ENCODE measurements at places on chromosomes 5 and 9. TPM values are rescaled to one million over a fixed set of nuclear protein-coding genes. Genes with fewer than 3 reads are reported as not detected.

- DNase-seq = no peak
These were observed 160.0 kb upstream of the ITGA1 start for GRCh38 chr5:52627740-52628139.

- DNase-seq = no peak
These were observed 319.5 kb downstream of the ADGRV1 start for GRCh38 chr5:90878081-90878480.

GRCh38 chr5:157516626-157517325 is 56.8 kb downstream of the NIPAL4 start:
- DNase-seq = no peak

GRCh38 chr9:19085295-19085694 is 17.4 kb downstream of the HAUS6 start:
- DNase-seq = no peak

GRCh38 chr5:141434006-141434405 is 3.7 kb downstream of the PCDHGA12 start:
- no peak for DNase-seq

DNA sequence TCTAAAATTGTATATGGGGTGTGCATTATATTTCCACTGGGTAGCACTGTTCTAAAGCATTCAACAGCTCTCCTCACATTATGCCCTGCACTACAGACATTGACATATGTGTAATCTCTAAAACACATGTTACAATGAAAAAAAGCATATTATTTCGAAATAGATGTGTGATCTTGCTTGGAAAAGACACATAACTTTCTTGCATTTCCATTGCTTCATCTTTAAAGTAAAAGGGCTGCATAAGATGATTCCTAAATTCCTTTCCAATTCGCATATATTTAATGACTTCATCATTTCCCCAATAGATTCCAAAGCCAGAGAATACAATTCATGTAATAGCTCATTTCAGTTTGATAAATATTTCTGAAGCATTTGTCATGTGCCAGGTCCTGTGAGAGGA is 566.9 kb downstream of the PDE4D start:
- no peak for DNase-seq

GRCh38 chr9:4206718-4207117 is 93.2 kb downstream of the GLIS3 start:
- DNase-seq = no peak

- DNase-seq = no peak
These were observed 3.3 kb downstream of the RNF20 start for GRCh38 chr9:101536938-101537337.

GRCh38 chr5:139025651-139026050 is 150.5 kb upstream of the LRRTM2 start:
- no peak for DNase-seq

GRCh38 chr5:50967563-50968355 is 301.3 kb downstream of the PARP8 start:
- no peak for DNase-seq

DNA sequence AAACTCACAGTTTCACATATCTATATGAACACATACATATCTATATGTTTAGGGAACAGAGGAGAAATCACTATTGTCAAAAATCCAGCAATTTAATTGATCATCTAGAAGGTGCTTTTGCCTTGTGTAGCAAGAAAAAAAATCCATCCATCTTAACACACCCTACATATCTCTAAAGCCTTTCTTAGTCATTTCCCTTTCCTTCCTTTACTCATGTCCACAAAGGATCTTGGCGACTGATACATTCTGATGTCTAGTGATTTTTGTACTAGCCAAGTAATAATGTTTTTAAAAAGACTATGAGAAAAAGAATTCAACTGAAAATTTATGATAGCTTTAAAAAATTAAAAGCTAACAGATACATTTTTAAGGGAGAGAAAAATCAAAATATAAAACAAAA is 22.5 kb downstream of the ZDHHC21 start:
- DNase-seq = no peak

- no peak for DNase-seq
These were observed 38.6 kb downstream of the B4GALT1 start for GRCh38 chr9:33128570-33128969.

DNA sequence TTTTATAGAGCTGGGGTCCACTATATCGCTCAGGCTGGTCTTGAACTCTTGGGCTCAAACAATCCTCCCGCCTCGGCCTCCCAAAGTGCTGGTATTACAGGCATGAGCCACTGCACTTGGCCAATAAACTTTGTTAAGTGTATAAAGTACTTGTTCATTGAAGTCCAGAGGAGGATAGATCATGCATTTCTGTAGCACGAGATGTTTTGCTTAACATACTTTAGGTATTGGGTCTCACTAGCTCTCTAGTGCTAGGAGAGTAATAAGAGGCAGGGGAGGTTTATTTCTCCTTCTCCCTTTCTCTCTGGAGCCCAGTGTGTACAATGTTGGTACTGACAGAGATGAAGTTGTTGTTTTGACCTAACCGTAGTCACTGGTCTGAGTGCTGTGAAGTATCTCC is 125.6 kb upstream of the KLF9 start:
- DNase-seq = no peak

- DNase-seq = no peak
These were observed 10.2 kb downstream of the FBXO10 start for GRCh38 chr9:37565661-37566618.

DNA sequence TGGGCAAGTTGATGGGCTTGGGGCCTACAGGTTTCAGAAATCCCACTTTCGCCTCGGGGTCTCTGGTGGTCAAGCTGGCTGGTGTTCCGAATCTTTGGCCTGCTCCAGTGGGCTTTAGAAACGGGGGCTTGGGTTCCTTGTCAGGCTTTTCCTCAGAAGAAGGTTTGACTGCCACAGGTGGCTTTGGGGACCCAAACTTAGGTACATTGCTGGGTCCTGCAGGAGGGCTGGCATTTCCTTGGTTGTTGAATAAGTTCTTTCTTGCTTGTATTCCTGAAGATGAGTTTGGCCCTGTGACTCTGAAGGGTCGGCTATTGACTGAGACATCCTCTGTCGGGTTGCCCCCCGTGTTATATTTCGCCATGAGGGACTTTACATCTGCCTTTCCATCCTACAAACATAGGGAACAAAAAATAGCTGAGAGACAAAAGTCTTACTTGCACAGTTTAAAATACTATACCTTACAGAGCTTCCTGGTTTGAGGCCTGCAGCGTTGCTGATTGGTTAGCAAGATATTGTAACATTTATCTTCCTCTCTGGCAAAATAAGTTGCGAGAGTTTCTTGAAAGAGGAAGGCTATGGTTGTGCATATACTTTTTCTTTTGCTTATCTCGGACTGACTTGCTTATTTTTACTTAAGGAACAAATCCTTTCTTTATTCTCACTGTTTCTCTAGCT is 16.6 kb downstream of the FYB1 start:
- DNase-seq = no peak

HSPB3 gene
- not detected for total RNA-seq

NRARP gene
- 1.9 TPM for total RNA-seq

SPATA24 gene
- 6.4 TPM for total RNA-seq

C6 gene
- total RNA-seq = not detected

PCDHB3 gene
- not detected for total RNA-seq

GCNT1 gene
- total RNA-seq = 10.6 TPM

EMB gene
- total RNA-seq = 70.2 TPM

FBN2 gene
- not detected for total RNA-seq

IL4 gene
- total RNA-seq = not detected

Measured in activated B cell treated with CpG ODN at 0.5 μM for 24 hours (primary cell).